Muscle of leg (tissue), 16 donors: ENCODE measurements at places on chromosomes 2 and 18. TPM values are rescaled to one million over a fixed set of nuclear protein-coding genes. Genes with fewer than 3 reads are reported as not detected.

DNA sequence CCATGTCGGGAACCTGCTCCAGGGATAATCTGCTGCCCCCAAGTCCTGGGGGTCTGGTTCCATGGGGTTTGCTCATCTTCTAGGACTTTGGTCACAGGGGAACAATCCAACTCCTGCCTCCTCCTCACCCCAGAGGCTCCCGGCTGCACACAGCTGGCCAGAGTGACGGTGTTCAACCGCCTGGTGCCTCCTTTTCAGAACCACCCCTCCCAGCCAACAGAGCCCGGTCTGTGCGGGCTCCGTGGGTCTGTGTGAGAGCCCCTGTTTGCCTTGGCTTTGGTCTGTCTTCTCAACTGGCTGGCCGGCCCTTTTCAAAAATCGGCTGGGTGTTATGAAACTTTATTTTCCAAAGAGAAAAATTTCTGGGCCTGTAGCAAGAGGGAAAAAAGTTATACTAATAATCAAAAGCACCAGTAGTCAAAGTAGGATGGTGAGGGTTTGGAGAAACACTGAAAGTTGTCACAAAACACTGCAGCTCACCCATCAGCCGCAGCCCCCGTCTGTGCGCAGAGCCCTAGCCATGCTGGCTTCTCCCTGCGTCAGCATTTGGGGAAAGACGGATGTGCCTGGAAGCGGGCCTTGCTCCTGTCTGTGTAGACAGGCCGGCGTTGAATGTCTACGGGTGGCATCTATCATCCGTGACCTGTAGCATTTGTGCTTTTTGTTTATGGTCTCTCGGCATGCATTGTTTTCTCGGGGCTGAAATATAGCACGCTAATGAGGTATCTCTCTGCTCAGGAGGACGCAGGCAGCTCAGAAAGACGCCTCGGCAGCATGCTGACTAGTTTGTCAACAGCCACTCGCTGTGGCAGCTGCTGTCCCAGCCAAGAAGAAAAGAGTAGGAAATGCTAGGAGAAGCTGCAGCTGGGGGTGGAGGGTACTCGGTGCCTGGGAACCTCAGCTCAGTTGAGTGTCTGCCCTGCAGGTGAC lies 138.6 kb downstream of the GLI2 start:
- no peak for DNase-seq

- DNase-seq, result peak; percentile 69
These were observed 100.9 kb upstream of the TNP1 start for GRCh38 chr2:216960671-216961268.

Gene PTPRN
- 1.0 TPM for polyA plus RNA-seq

Gene GALR1
- polyA plus RNA-seq, result 0.09 TPM

DNA sequence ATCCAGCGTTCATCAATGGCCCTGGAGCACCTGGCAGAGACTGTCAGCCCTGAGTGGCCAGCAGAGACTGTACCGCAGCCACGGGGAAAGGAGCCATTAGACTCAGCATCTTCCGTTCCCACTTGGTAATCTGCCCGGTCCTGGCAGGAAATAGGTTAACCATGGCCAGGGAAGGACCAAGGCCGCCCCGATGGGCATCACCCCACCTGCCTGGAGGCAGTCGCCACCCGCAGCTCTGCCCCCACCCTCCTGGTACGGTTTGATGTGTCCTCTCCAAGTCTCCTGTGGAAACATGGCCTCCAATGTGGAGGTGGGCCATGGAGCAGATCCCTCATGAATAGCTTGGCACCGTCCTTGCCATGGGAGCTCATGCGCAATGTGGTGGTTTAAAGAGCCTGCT lies 75.3 kb downstream of the RTP5 start:
- no peak for DNase-seq

DNA sequence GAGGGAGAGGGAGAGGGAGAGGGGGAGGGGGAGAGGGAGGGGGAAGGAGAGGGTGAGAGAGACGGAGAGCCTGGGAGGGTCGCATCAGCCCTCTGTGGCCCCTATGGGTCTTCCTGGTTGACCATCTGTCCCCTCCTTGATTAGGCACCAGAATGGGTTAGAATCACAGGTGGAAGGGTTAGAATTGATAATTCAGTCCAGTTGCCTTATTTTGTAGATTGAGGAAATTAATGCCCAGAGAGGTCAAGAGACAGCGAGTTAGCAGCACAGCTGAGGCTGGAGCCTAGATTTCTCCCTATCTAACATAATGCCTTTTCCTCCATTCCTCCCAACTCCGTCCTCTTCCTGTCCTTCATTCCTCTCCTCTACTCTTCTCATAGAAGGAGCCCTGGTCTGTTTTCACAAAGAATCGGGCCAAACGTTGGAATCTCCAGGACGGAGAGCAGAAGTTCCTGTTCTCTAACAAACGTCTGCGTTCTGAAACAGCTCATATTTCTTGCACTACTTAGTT lies 338 bp upstream of the THUMPD2 start:
- peak; percentile 39 for DNase-seq

DNA sequence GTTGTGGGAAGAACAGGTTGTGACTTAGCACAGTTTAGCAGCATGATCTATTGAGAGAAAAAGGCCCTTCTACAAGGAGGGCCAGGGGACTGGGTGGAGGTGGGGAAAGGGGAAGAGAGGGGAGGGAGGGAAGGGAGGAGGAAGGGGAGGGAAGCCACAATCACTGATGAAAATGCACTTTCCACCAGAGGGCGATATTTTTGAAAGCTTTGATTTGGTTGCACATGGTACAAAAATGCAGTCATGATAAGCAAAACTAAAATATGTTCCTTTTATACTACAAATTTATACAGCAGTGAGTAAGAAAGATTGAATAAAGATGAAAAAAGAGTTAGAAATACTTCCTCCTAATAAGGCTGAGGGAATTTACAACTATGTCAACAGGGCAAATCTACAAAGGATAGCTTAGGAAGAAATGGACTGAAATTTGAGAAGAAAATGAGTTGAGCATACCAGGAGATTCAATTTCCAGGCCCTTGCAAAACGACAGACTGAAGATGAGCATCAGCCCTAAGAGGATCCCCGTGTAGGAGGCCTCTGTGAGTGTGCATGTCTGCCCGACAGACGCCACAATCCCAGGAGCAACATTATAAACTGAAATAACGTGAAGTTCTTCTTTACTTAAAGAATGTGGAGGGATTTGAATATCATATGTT lies 17.2 kb downstream of the SH3YL1 start:
- peak; percentile 40 for DNase-seq

GRCh38 chr2:37890893-37891495 lies 34.1 kb upstream of the RMDN2 start:
- DNase-seq, result peak; percentile 61

Gene CRACDL
- polyA plus RNA-seq, result 2.7 TPM

GRCh38 chr2:128413718-128414341 lies 95.2 kb upstream of the HS6ST1 start:
- no peak for DNase-seq
